ENCODE measurements at places on chromosomes 11 and 22.

DNA sequence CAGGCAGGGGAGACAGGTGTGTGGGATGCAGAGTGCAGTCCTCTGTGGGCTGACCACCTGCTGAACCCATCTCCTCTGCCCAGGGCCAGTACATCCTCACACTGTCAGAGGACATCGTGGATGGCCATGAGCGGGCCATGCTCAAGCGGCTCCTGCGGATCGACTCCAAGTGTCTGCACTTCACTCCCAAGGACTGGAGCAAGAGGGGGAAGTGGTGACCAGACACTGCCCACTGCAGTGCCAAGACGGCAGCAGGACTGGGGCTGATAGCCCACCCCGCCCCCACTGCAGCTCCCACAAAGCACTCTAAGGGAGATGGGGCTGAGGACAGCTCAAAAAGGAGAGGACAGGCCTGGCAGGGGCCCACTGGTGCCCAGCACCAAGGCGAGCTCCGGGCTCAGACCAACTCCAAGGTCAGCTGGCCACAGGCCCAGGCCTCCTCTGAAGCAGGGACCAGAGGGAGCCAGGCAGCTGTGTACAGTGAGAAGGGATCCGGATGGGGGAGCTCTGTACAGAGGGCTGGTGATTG is 1.6 kb downstream of the RNASEH2C start:
- H3K27ac ChIP-seq, result no peak overlapping the region
- H3K27me3 ChIP-seq, result no peaks in the 10 kb centered on the region
- peaks cover 52% of the 10 kb centered on the region for H3K36me3 ChIP-seq
- no peak for DNase-seq
- H3K4me3 ChIP-seq, result peak overlapping the region; percentile 91
- peaks cover 21% of the 10 kb centered on the region for H3K4me1 ChIP-seq

GRCh38 chr22:22450343-22450839 is 58.2 kb downstream of the ZNF280B start:
- H3K27me3 ChIP-seq, result peaks cover 3% of the 10 kb centered on the region
- H3K36me3 ChIP-seq, result no peaks in the 10 kb centered on the region
- no peak overlapping the region for H3K4me3 ChIP-seq

- H3K27me3 ChIP-seq, result no peaks in the 10 kb centered on the region
- no peak overlapping the region for H3K27ac ChIP-seq
- no peak overlapping the region for H3K4me3 ChIP-seq
- H3K4me1 ChIP-seq, result peaks cover 16% of the 10 kb centered on the region
Measured at GRCh38 chr11:117855186-117855845, 21.1 kb downstream of the FXYD6 start.

- no peak overlapping the region for H3K4me3 ChIP-seq
- H3K36me3 ChIP-seq, result peaks cover 11% of the 10 kb centered on the region
- DNase-seq, result no peak
- H3K27me3 ChIP-seq, result no peaks in the 10 kb centered on the region
Measured at GRCh38 chr22:42945736-42946135, 69.2 kb downstream of the PACSIN2 start.

- peak overlapping the region; percentile 39 for H3K27ac ChIP-seq
- DNase-seq, result no peak
- no peaks in the 10 kb centered on the region for H3K27me3 ChIP-seq
- H3K36me3 ChIP-seq, result peaks cover 11% of the 10 kb centered on the region
Measured at GRCh38 chr22:44179196-44179988, 1.3 kb upstream of the PARVG start.

- H3K4me3 ChIP-seq, result no peak overlapping the region
- DNase-seq, result no peak
- H3K27me3 ChIP-seq, result no peaks in the 10 kb centered on the region
- H3K36me3 ChIP-seq, result no peaks in the 10 kb centered on the region
Measured at GRCh38 chr11:23976841-23977271, 520.0 kb upstream of the LUZP2 start.

GRCh38 chr11:69217276-69218105 is 61.8 kb downstream of the SMIM38 start:
- H3K4me1 ChIP-seq, result no peaks in the 10 kb centered on the region
- no peak overlapping the region for H3K4me3 ChIP-seq
- H3K36me3 ChIP-seq, result no peaks in the 10 kb centered on the region
- no peak for DNase-seq
- no peaks in the 10 kb centered on the region for H3K27me3 ChIP-seq

DNA sequence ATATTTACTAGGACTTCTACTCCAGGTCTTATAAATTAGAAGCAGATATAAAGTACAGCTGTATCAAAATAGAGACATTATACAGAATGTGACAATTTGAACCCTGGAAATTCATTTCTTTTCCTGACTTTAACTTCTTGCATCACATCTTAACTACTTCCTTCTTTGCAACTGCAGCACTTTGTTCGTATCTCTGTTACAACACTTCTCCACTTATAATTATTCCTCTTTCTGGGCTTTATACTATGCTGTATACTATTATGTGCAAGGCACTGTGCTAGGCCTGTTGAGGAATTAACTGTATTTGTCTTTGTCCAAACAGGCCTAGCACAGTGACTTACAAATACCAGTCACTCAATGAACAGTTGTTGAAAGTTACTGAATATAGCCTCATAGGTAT is 1.8 kb upstream of the SLC36A4 start:
- H3K27me3 ChIP-seq, result no peaks in the 10 kb centered on the region
- H3K4me1 ChIP-seq, result peaks cover 58% of the 10 kb centered on the region
- H3K4me3 ChIP-seq, result no peak overlapping the region
- H3K27ac ChIP-seq, result no peak overlapping the region
- DNase-seq, result peak; percentile 56

DNA sequence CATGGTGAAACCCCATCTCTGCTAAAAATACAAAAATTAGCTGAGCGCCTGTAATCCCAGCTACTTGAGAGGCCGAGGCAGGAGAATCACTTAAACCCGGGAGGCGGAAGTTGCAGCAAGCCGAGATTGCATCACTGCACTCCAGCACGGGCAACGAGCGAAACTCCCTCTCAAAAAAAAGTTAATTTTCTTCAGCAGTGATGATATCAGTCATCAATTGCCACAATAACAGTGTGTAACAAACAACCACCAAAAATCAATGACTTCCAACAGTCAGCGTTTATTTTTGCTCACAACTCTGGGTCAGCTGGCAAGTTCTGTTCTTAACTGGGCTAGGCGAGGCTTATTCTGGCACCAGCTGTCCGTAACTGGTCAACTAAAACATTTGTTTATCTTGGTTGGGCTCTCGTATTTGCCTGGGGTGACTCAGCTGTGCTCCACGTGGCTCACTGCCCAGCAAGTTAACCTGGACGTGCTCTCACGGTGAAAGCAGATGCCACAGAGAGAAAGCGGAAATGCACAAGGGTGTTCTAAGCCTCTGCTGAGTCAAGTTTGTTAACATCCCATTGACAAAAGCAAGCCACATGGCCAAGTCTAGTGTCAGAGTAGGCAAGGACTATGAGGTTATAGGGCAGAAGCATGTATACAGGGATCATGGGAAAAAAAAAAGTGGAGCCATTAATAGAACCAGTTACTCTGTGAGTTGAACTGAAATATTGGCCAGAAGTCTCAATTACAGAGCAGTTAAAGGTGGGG is 52.1 kb downstream of the LHFPL7 start:
- H3K27ac ChIP-seq, result no peak overlapping the region
- peaks cover 4% of the 10 kb centered on the region for H3K4me1 ChIP-seq
- no peaks in the 10 kb centered on the region for H3K27me3 ChIP-seq
- DNase-seq, result peak; percentile 14
- no peaks in the 10 kb centered on the region for H3K36me3 ChIP-seq

GRCh38 chr11:61075891-61076290 is 26.4 kb upstream of the CD5 start:
- H3K4me1 ChIP-seq, result peaks cover 27% of the 10 kb centered on the region
- H3K36me3 ChIP-seq, result no peaks in the 10 kb centered on the region
- no peak overlapping the region for H3K4me3 ChIP-seq

- H3K27me3 ChIP-seq, result no peaks in the 10 kb centered on the region
- peak; percentile 61 for DNase-seq
- H3K4me1 ChIP-seq, result peaks cover 29% of the 10 kb centered on the region
- no peak overlapping the region for H3K27ac ChIP-seq
Measured at GRCh38 chr11:76682684-76683083, 12.1 kb upstream of the LRRC32 start.

- peaks cover 27% of the 10 kb centered on the region for H3K27me3 ChIP-seq
- H3K4me1 ChIP-seq, result no peaks in the 10 kb centered on the region
- no peak for DNase-seq
- H3K4me3 ChIP-seq, result no peak overlapping the region
Measured at GRCh38 chr11:7696424-7696823, 9.9 kb downstream of the OVCH2 start.

DNA sequence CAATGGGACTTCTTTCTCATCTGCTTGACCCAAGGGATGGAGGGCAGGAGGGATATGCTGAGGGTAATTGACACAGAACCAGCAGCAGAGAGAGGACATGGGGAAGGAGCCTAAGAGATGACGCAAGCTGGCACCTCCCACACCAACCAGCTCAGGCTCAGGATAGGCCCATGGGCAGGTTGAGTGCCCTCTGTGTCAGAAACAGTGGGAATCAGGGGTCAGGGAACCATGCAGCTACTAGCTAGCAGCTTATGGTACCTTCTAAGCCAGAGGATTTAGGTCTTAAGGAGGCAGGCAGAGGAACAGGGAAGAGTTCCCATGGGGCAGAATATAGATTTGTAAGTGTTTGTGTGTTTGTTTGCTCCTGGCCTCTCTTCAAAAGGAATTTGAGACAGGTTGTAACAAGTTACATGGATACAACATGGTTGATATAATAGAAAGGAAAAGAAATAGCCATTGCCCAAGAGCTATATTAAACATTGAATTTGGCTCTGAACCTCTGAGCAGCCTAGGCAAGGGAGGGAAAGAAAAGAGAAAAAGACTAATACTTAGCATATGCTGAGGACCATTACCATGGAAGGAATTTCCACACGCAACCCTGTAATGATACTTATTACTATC is 39.9 kb upstream of the NAV2 start:
- H3K27me3 ChIP-seq, result no peaks in the 10 kb centered on the region
- no peak for DNase-seq
- H3K4me3 ChIP-seq, result no peak overlapping the region
- H3K36me3 ChIP-seq, result no peaks in the 10 kb centered on the region
- H3K27ac ChIP-seq, result no peak overlapping the region

GRCh38 chr11:72848846-72849466 is 34.7 kb downstream of the ATG16L2 start:
- DNase-seq, result peak; percentile 23
- H3K4me3 ChIP-seq, result no peak overlapping the region
- no peaks in the 10 kb centered on the region for H3K4me1 ChIP-seq
- no peak overlapping the region for H3K27ac ChIP-seq

GRCh38 chr22:37471727-37472417 is 14.3 kb downstream of the MFNG start:
- H3K36me3 ChIP-seq, result peaks cover 71% of the 10 kb centered on the region
- no peaks in the 10 kb centered on the region for H3K27me3 ChIP-seq
- H3K27ac ChIP-seq, result no peak overlapping the region
- H3K4me1 ChIP-seq, result no peaks in the 10 kb centered on the region
- no peak overlapping the region for H3K4me3 ChIP-seq
- DNase-seq, result no peak

DNA sequence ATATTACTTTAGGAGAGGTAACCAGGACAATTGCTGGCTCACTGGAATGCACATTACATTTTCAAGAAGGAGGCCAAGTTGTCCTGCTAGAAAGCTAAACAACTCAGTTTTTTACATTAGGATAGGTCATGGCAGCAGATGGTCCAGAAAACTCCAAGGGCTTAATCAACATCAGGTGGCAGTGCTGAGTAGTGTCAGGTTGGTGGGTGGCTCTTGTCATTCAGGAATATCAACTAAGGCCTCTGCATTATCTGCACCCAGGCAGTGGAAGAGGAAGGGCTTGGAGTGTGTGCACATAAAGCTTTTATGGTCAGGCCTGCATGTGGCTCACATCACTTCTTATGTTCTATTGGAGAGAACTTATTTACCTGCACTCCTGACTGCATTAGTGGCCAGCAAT is 32.2 kb upstream of the OR4B1 start:
- H3K4me1 ChIP-seq, result no peaks in the 10 kb centered on the region
- DNase-seq, result no peak
- no peaks in the 10 kb centered on the region for H3K36me3 ChIP-seq

DNA sequence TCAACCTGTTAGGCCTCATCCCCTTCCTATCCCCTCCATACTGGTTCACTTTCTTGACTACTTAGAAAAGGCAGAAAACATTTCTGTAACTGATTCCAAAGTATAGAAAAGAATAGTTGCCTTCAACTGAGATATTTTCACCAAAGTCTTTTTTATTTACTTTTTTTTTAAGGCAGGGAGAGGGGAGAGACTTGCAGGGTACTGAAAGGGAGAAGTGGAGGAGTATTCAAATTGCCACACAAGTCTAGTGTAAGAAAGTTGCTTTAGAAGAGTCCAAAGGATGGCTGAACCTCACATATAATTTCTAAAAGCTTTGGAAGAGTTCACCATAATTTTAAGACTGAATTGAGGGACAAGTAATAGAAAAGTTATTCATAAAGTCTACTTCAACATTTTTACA is 6.3 kb downstream of the PHF21A start:
- no peak overlapping the region for H3K4me3 ChIP-seq
- H3K4me1 ChIP-seq, result peaks cover 67% of the 10 kb centered on the region
- no peaks in the 10 kb centered on the region for H3K27me3 ChIP-seq
- no peak for DNase-seq

DNA sequence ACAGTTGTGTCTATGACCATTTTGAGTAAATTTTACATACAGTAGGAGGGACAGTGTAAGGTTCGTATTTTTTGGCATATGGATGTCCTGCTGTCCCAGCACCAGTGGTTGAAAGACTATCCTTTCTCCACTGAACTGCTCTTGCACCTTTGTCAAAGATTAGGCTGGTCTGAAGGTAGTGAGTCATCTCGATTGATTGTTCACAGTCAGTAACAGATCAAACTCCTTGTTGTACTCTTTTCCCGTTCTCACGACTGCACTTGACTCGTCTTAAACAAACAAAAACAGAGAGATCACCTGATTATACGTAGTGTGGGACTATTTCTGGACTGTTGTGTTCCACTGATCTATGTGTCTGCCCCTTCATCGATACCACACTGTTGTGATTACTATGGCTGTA is 77.1 kb downstream of the DGCR2 start:
- H3K27me3 ChIP-seq, result no peaks in the 10 kb centered on the region
- H3K4me3 ChIP-seq, result no peak overlapping the region

GRCh38 chr11:77065878-77066228 is 918 bp upstream of the CAPN5 start:
- peaks cover 18% of the 10 kb centered on the region for H3K4me1 ChIP-seq
- peaks cover 10% of the 10 kb centered on the region for H3K27me3 ChIP-seq
- H3K36me3 ChIP-seq, result no peaks in the 10 kb centered on the region
- H3K4me3 ChIP-seq, result peak overlapping the region; percentile 84

DNA sequence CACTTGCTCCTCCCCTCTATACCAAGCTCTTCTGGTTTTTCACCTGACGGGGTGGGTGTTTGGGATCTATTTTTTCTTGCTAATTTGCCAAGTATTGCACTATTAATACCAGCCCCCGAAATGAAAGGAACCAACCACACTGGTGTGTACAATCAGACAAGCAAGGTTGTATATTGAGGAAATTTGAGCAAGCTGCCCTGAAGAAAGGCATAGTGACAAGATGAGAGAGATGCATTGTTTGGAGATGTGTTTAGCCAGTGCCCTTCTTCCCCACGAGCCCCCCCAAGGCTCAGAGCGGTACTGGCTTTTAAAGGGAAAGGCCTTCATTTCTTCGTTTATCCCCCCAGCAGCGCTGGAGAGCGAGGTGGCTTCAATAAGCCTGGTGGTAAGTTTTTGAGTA is 15.2 kb upstream of the GAS2L1 start:
- H3K4me1 ChIP-seq, result no peaks in the 10 kb centered on the region
- DNase-seq, result no peak
- H3K27me3 ChIP-seq, result no peaks in the 10 kb centered on the region
- H3K4me3 ChIP-seq, result no peak overlapping the region
- H3K36me3 ChIP-seq, result peaks cover 100% of the 10 kb centered on the region
- H3K27ac ChIP-seq, result no peak overlapping the region

GRCh38 chr11:133842730-133843129 is 2.6 kb downstream of the SPATA19 start:
- no peaks in the 10 kb centered on the region for H3K36me3 ChIP-seq
- H3K27me3 ChIP-seq, result no peaks in the 10 kb centered on the region
- DNase-seq, result no peak
- no peak overlapping the region for H3K4me3 ChIP-seq
